NCI-H748 treated with DMSO at 0.1 percent for 48 hours (cell line): ENCODE measurements at places on chromosomes 7 and 10.

GRCh38 chr10:51606825-51607462 lies 92.5 kb downstream of the CSTF2T start:
- DNase-seq: no peak

DNA sequence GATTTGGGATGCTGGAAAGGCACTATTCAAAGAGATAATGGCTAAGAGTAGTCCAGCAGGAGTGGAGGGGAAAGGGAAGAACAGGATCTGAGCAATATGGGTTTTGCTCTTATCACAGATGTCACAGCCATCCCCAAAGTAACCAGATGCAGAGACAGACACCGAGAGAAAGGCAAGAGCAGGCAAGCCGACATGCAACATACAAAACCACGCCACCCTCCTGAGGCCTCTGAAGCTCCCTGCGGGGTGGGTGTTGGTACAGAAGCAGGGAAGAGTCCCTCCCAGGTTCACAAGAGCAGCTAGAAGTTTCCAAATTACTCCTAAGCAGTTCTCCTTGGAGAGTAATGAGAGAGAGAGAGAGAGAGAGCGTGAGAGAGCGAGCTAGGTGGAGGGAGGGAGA lies 10.8 kb upstream of the C10orf53 start:
- no peak for DNase-seq

DNA sequence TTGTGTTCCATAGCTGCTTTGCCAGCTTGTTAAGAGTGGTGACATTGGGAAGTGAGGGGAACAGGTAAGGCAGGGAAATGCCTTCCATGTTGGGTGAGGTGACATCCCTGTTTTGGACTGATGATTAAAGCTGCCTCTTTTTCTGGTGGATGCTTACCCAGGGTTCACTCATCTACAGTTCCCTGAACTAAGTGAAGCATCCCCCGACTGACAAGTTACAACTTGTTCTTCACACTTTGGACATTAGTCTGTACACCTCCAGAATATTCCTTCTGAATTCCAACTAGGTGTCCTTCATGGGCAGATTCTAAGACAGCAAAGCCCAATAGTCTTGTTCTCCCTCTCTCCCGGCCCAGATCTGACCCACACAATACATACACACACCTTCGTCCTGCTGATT lies 63.4 kb downstream of the HDAC9 start:
- no peak for DNase-seq

DNA sequence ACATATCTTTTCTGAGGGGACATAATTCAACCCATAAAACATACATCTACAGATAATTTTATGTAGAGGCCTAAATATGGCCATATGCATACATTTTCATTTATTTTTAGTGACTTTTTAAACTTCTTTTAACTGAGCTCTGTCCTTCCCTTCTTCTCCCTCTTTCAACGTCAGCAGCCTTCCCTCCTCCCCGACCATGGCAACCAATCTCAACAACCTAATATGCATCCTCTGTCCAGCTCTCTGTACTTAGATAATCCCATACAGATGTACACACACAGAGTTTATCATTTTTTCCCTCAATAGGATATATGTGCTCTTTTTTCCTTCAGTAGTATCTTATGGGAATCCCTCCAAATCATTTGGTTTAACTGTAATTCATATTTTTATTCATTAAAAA lies 94.3 kb downstream of the CCDC71L start:
- DNase-seq: no peak

GRCh38 chr10:8121201-8121890 lies 66.9 kb downstream of the GATA3 start:
- no peak for DNase-seq

DNA sequence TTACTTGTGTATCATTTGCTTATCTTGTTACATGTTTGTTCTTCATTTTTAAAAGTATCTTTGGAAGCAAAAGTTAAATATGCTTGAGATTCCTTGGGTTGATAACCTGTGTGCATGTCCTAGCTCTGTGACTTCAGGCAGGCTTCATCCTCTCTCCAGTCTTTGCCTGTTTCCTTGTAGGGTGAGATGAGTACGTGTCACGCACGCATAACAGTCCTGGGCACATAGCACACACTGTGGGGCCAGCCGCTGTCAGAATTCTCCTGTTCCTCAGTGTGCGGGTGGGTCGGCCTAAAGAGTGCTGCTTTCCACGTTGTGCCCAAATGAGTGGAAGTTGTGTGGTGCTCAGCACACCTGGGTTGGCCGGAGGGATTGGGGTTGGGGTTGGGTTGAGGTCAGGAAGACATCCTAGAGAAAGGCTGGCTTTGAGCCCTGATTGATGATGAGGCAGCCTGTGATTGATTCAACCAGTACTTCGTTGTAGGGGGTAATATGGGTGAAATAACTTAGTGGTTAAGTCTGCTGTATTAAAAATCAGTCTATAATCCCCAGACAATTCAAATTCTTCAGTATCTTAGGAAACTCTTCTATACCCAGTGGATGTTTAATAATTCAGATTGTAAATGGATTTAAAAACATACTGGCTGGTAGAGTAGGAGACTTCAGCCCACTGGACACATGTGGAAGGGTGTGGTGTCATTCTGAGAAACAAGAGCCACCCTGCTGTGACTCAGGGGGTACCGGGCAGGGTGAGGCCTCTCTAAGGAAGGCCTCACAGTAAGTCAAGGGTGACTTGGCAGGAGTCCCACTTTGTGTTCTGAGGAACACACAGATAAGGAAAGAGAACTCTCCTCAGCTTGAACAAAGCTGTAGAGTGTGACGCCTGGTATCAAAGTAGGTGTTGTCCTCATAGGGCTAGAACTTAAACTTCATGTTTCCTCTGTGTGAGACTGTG lies 54.8 kb downstream of the DAGLB start:
- no peak for DNase-seq

DNA sequence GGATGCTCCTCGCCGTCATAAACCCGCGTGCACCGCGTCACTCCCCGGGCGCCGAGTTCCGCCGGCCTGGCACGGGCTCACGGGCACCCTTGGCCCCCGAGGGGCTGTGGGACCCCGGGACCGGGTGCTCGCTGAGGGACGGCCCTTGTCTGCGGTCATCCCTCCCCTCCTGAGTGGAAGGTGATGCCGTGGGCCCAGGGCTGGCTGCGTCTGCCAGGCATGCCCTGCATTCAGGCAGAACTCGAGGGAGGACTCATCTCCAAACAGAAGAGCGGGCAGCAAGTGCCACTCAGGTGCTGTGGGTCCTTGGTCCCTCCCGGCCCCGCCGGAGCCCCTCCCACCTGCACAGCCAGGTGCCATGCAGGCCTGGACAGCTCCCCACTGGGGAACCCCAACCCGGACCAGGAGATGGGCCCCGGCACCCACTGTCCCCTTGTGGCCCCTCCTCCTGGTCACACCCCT lies 61.3 kb downstream of the UNCX start:
- DNase-seq: no peak

DNA sequence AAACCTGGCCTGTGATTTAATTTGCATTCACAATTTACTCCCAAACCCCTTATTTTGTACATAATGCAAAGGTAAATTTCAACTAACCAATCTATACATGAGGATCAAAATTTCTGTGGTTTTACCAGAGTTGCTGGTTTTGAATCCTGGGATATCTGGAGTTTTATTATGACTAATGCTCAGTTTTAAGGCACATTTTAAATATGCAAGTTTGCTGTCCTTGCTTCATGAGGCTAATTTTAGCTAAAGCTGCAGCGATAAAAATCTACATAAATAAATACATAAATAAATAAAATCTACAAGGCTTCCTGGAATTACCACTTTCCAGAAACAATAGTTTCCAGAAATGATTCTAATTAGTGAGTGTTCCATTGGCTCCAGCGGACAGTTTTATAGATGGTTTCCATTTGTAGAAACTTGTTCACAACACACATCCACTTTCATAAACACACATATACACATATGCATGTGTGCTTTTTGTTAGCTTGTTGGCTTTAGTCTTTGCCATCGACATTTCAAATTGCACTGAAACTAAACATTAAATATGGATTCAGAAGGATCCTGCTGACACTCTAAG lies 339.5 kb upstream of the NRP1 start:
- no peak for DNase-seq

DNA sequence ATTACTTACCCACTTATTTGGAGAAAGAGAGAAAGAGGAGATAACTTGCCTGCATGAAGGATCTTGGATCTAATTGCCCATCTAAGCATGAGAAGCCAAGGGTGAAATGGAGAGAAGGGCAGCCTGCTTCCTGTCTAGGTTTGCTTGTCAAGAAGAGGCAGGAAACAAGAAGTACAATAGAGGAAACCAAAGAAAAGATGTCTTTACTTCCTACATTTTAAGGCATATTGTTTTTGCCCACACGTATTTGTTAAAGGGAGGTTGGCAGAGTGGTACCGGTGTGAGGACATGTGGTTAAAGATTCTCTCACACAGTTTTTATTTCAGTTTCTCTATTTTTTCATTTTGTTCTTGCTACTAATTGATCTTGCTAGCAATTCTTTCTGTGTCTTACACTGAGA lies 6.0 kb upstream of the TAS2R38 start:
- no peak for DNase-seq
